Kidney tubule cell (primary cell): ENCODE measurements at places on chromosomes 6 and 20.

- DNase-seq = no peak
Observed at GRCh38 chr20:39222101-39222500, 260.0 kb downstream of the DHX35 start.

DNA sequence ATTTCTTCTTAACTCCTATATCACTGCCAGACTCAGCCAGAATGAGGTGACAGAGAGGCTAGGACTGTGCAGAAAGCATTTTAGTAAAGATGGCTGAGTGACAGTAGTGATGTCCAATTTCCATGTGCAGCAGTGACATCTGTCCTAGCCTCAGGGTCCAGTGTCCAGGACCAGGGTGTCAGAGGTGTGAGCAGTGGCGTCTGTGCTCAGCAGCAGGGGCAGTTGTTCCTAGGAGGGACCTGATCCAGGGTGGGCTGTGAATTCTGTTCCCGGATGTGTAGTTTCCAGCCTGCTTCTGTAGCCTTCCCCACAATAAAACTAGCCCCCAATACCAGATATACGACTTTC, 6.0 kb downstream of the HLA-B start:
- DNase-seq = no peak

DNA sequence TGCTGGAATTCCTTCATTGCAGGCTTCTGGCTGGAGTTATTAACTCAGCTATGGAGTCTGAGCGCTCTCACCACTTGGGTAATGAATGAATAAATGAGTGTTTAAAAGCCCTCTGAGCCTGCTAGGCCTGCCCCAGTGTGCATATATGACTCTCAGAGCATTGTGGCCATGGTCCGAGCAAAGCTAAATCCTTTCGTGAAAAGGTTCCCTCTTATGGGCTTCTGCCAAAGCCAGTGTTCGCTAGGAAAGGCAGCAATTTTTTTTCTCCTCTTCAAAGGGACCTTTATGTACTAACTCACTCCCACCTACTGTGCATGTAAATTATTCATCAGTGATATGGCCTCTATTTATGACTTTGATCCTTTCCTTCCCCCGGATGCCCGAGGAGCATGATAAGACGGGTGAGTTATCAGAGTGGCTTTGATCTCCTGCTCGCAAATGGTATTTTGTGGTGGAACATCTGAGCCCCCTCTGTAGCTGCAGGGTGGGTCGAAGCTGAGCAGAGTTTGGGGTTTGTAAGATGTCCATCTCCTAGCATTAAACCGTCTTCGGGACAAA, 88.6 kb downstream of the LINC00237 start:
- no peak for DNase-seq

DNA sequence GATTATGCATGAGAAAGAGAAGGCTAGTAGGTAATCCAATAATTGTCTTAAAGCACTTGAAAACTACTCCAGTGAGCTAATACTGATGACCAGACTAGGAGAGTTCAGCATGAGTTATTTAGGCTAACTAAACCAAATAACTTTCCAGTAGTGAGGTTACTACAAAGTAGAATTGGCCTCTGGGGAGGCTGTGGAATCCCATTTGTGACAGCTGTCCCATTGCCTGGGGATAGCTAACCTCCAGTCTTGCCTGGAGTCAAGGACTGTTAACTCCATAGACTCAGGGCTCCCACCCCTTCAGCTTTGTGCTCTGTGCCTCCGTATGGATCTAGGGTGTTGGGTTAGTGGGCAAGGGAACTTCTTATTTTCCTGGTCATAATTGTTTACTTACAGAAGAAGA, 51.0 kb downstream of the KCNQ5 start:
- no peak for DNase-seq

DNA sequence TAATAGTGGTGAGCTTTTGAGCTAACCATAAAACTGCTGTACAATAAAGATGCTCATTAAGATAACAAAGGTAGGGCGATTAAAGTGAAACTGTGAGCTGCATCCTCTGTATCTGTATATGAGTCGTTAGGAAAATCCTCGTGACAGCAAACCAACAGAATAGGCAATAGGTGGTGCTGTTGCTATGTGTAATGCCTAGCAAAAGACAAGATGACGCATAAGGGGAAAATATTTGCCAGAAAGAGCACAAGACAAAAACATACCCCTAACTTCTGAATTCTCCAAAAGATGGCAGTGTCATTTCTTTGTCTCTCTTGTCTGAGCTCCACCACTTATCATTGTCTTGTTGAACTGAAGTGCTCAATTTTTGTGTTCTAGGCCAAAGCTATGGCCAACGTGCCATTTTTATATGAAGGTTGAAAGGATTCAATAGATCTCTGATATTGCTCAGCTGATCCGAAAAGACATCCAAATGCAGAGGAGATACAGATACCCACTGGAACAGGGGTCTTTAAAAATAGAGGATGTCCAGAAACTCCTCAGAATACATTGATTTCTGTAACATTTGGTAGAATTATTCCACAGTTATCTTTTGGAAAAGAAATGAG, 56.3 kb upstream of the ANKEF1 start:
- peak; percentile 76 for DNase-seq

DNA sequence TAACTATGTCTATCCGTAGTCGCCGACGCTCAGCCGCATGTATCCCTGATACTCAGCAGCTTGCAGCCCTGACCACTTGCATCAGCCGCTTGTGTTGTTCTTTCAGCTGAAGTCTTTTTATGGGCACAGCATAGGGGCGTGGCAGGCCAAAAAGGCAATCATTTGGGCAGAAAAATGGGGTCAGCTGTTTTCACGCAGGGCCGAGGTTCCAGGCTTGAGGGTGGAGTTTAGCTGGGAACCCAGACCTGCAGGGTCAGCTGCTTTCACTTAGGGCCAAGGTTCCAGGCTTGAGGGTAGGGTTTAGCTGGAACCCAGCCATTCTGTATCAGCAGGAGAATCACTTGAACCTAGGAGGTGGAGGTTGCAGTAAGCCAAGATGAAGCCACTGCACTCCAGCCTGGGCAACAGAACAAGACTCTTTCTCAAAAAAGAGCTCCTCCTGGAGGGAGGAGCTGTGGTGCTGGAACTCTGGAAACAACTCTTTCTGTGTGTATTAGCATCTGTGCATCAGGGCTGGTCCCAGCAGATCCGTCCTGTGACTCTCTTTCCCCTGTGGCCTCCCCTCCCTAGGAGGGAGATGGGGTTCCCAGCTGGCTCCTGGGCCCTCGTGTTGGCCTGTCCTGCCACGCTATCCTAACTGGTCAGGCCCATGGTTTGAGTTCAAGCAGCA, 56.9 kb upstream of the PRND start:
- no peak for DNase-seq

DNA sequence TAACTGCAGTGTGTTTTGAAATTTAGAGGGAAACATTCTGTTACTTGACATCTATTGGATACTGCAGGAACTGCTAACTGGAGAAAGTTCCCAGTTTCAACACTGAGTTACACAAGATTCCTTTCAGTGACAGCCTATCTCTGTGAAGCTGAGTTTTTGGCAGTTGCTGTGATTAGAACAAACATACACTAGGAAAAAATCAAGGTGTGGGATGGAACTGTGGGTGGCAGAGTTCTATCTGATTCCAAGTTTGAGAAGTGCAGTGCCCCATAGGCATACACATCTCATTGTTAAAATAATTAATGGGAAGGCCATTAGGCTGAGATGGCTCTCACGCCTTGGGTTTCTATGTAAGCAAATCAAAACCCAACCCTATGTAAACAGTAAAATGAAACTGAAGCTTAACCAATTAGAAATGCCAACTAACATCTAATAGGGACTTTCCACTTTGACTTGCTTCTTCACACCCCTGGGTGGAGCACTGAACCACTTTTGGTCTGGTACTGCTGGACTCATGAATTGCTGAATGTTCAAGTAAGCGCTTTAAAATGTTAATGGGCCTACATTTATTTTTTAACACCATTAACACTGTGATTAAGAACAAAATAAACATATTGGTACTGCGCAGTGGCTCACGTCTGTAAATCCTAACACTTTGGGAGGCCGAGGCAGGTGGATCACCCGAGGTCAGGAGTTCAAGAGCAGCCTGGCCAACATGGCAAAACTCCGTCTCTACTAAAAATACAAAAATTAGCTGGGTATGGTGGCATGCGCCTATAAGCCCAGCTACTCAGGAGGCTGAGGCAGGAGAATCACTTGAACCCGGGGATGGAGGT, 55.2 kb upstream of the TBC1D7 start:
- DNase-seq = peak; percentile 57

- DNase-seq = no peak
Observed at GRCh38 chr6:13181393-13181792, 146.9 kb downstream of the TBC1D7 start.
